ENCODE measurements at places on chromosomes 7 and 10.

DNA sequence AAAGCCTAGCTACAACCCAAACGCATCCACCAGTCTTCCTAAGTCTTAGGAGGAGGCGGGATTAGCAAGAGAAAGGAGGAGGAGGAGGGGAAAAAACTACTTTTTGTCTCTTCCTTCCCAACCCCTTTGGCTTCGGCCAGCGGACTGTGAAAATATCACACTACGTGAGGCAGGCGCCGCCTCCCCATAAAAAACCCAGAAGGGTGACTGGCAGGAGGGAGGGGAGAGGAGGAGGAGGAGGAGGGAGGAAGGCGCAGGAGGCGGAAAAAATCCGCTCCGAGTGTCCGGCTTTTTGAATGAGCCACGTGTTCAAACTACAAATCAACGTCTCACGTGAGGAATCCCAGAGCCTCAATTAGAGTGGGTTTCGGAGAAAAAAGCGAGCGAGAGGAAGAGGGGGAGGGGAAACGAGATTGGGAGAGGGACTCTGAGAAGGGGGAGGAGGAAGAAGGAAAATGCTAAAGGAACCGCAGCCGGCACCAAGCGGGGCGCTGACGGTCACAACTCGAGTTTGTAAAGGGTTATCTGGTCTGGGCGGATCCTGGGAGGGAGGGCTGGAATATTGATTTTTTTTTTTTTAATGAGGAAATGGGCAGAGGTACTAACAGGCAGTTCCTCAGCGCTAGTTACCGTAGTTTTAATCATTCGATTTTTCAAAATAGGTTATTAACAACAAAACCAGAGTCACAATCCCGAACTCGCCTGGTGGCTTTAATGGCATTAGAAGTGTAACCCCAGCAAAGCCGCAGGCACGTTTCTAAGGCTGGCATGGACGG lies at the start of gene IGF2BP3:
TSS of gene IGF2BP3 (minus strand) at position 162 of the 776 bp plus-strand sequence. CDS start 381 bp downstream, outside the sequence.
- DNase-seq: peak; percentile 99

GRCh38 chr7:70595755-70596597 lies 536.0 kb upstream of the GALNT17 start:
- DNase-seq: no peak

- peak; percentile 62 for DNase-seq
Measured at GRCh38 chr7:26685606-26686005, 178.8 kb downstream of the SKAP2 start.

- DNase-seq: no peak
Measured at GRCh38 chr10:12504176-12504575, 154.8 kb downstream of the CAMK1D start.

DNA sequence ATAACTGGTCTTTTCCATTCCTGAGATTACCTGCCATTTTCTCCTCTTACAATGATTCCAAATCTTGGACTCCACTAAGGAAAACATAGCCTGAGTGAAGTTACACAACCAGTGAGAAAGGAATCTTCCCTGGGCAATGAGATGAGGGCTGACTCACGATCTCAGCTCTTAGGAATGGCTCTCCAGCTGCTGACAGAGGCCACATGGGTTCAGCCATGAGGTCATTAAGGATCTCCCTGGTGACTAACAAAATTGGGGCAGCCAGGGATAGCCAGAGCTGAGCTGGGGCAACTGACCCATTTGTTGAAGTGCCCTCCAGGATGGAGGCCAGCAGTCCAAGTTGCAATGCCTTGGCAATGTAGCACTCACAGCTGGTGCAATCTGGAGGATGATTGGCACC lies 78.7 kb upstream of the MKLN1 start:
- peak; percentile 97 for DNase-seq

GRCh38 chr7:46568420-46569132 lies 647.5 kb upstream of the IGFBP3 start:
- no peak for DNase-seq

DNA sequence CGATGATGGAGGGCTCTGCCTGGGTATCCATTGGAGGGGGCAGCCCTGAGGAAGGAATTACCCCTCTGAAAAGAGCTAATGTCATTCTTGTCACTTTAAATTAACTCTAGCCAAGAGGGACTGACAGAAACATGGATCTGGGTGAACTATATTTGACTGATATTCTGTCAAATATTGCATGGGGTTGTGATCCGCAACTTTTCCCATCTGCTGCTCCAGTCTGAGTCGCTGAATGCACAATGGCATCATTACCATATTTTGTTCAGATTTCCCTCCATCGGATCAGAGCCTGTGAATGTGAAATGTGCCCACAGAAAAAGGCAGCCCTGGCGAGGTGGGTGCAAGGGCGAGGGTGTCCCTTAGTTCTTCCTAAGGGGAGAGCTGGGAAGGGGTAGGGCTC lies 100.5 kb upstream of the TCF7L2 start:
- DNase-seq: no peak

DNA sequence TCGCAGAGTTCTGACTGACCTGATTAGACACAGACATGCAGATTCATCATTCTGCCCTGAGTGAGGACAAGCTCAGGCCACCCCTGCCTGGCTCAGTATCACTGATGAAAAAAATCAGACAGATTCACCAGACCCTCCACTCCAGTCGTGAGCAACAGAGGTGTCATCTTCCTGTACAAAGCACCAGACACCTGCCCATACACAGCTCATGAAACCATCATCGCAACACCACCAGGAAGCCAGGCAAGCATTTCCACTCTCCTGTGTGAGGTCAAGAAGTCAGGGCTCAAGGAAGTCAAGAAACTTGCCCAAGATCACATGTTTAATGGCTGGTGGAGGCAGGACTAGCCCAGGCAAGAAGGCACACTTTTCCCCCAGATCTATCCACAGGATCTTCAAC lies 163.0 kb downstream of the CALN1 start:
- no peak for DNase-seq

DNA sequence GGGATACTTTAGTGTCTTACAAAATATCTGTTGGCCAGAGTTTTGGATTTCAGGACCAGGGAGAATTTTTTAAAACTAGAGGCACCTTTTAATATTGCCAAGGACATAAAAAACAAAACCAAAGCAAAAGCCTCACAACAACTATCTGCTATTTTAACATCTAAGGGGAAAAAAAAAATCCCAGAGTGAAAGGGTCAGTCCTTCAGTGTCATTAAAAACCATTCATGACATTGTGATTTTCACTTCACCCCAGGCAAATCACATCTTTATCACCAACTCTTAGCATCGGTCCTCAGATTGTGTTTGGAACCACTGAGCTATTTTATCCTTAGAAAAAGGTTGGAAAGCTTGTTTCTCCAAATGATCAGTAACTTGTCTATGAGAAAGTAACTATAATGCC lies 10.7 kb downstream of the CEP41 start:
- DNase-seq: no peak

DNA sequence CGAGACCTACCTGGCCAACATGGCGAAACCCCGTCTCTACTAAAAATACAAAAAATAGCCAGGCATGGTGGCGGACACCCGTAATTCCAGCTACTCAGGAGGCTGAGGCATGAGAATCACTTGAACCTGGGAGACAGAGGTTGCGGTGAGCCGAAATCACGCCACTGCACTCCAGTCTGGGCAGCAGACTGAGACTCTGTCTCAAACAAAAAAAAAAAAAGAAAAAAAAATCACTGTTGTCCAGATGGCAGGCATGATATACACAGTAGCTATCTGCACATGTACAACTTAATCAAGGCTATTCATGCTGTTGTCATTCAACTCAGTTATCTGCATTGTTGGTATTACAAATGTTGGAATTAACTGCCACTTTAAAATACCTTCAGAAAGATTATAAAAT lies 55.3 kb downstream of the BRAF start:
- no peak for DNase-seq

GRCh38 chr10:30709229-30709628 lies 79.7 kb upstream of the LYZL2 start:
- no peak for DNase-seq

DNA sequence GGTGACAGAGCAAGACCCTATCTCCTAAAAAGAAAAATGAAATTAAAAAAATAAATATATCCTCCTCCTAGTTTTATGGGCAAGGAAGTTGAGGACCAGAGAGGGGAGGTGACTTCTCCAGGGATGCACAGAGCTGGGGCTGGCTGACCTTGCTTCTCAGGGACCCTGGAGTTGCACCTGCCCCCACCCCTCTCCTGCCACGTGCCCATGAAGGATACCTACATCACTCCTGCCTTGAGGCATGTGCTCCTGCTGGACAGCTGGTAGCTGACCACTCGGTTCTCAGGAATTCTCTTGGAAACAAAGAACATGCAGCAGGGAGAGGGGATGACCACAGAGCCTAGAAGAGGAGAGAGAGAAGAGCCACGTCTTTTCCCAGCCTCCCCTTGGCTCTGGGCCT lies 522 bp downstream of the CCL24 start:
- DNase-seq: peak; percentile 34

- DNase-seq: no peak
Measured at GRCh38 chr7:138431517-138431916, 28.5 kb upstream of the TRIM24 start.

DNA sequence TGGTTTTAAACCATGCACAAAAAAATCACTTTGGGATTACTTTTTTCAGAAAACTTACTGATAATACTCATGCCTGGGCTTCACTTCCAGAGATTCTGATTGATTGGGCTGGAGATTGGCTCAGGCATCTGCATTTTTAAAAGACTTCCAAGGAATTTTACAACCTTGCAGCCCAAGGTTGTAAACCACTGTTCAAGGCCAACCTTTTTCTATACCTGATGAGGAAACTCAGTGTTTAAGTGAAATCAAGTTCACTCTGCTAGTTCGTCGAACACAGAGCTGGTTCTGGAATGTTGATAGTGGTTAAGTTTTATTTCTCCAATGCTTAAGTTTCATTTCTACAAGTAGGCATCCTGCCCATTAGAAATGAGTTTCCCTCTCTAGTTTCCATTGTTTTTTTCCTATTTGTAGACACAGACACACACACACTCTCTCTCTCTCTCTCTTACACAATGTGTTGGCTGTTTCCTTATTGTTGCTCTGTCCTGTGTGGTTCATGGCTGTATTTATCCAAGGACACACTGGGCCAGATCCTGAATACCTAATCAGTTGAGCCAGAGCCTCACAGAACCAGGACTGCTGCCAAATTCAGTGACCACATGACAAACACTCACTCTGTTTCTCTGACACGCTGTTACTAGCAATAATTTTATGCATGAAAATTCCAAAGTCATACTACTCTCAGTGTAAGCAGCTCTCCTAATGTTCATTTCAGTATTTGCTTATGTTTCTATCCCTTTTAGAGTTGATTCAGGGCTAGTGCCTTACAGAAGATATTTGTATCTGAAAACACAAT lies 3.7 kb upstream of the IFIT1B start:
- DNase-seq: peak; percentile 69

DNA sequence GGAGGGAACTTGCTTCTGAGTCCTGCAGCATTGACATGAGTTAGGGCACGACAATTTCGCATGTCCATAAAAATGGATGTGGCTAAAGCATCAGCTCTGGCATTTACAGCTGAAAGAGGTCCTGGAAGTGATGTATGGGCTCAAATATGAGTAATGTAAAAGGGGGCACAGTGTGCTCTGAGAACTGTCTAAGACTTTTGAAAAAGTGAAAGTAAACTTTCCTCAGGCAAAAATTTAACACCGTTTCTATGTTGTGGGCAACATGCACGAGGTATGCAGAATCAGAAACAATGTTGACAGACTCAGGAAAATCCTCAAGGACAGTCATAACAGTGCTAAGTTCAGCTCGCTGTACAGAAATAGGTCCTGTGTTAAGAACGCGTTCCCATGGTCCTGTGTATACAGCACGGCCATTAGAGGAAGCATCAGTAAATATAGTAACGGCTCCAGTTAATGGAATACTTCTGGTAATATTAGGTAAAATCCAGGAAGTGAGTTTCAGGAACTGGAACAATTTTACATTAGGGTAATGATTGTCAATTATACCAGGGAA lies 37.9 kb upstream of the AKR1C2 start:
- DNase-seq: no peak

GRCh38 chr7:81211204-81211933 lies 292.5 kb upstream of the SEMA3C start:
- peak; percentile 64 for DNase-seq

DNA sequence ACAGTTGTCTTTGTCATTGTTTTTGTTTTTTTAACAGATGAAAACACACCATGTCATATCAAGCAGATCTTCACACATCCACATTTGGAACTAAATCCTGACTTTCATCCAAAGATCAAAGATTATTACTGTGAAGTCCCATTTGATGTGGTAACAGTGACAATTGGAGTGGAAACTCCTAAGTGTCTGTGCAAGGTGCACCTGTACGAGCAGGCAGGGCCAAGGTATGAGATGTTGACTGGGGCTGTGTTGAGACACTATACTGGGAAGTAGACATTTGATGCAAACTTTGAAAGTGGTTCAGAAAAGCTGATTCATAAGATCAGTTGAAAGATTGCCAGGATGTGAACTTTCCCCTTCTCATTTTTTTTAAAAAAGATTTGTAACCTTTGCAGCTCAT lies 152.3 kb downstream of the CPED1 start:
- no peak for DNase-seq

- DNase-seq: no peak
Measured at GRCh38 chr7:15684111-15684800, 2.2 kb downstream of the MEOX2 start.

GRCh38 chr10:11379771-11380170 lies 231.7 kb downstream of the USP6NL start:
- no peak for DNase-seq

DNA sequence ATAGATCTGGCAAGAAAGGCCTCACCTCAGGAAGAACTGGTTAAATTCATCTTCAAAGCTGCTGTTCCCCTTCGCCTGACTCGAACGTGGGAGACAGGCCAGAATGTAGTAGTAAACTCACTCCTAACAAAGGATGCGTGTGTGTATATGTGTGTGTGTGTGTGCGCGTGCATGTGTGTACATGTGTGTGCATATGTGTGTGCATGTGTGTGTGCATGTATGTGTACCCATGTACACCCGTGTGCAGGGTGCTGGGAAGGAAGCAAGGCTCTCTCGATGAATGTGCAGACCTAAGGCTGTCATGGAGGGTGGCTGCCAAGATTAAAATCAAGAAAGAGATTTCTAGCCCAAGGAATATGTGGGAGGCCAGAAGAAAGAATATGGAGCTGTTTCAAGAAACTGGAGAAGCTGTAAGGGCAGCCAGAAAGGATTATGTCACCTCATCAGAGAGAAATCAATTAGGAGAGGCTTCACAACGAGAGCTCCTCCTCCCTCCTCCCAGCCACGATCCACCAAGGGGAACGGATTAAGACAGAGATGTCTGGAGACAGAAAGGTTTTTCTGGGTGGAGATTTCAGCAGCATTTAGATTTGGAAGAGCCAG lies 34.0 kb upstream of the LBX1 start:
- no peak for DNase-seq

GRCh38 chr7:73719806-73720169 lies 319 bp upstream of the STX1A start:
- DNase-seq: no peak
